Activated CD4-positive, alpha-beta T cell treated with anti-CD3 and anti-CD28 coated beads, Interleukin-2, amount 50 U/mL, for 24 hours (primary cell): ENCODE measurements at places on chromosomes 4 and X.

GRCh38 chr4:183383606-183384005, 60.8 kb upstream of the CDKN2AIP start:
- no peak for DNase-seq

- DNase-seq: no peak
Measured at GRCh38 chr4:153705743-153706468, 21.8 kb downstream of the TLR2 start.

GRCh38 chr4:80336582-80336981, 1.1 kb downstream of the CFAP299 start:
- no peak for DNase-seq

GRCh38 chr4:1244978-1245471, 3.9 kb downstream of the CTBP1 start:
- no peak for DNase-seq

- no peak for DNase-seq
Measured at GRCh38 chr4:120078216-120078615, 11.6 kb upstream of the MAD2L1 start.

GRCh38 chrX:23194885-23195554, 139.6 kb upstream of the PTCHD1 start:
- no peak for DNase-seq

DNA sequence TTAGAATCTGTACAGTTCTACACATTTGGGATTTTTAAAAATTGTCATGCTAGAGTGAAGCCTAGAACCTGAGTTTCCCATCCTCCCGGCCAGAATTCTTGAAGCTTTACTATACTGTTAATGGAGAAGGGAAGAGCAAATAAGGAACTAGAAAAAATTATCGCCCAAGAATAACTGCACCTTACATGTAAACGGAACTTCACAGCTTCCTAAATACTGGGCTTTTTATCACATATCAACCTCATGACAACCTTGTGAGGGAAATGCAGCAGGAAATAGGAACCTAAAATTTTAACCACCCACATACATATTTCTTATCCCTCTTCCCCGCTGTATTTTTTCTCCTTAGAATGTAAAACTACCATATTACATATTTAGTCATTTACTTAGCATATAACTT, 19.3 kb downstream of the ARHGEF9 start:
- DNase-seq: no peak

DNA sequence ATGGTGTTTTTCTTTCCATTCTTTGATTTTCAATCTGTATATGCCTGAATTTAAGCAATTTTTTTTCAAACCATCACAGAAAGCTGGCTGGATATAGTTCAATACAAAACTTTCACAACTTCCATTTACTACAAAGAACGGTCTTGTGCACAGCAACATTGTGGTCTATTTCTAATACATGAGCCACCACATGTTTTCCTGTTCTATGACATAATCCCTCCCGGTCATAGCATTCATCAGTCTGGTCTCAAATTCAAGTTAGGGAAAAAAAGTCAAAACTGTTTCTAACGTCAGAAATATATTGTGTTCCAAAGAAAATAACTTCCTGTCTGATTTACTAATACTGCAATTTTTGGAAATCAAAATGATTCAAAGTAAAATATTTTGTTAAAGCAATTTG, 7.5 kb upstream of the CXCL6 start:
- DNase-seq: no peak

DNA sequence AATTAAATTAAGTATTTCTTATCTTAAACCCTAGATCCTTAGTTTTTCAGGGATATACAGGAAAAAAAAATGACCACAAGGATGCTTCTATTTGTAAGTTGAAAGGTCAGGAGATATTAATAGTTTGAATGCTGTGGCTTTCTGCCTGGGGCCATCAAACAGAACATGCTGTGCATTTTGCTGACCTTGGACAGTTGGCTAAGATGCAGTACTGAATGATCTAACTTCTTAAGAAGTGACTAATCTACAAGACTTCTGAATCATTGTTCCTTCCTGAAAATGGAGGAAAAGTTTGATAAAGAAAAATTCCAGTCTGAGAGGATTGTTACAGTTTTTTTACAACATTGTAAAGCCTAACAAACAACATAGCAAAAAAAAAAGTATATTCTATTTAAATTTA, 237.8 kb upstream of the JADE1 start:
- no peak for DNase-seq

- DNase-seq: no peak
Measured at GRCh38 chr4:127421437-127421836, 211.3 kb upstream of the INTU start.

DNA sequence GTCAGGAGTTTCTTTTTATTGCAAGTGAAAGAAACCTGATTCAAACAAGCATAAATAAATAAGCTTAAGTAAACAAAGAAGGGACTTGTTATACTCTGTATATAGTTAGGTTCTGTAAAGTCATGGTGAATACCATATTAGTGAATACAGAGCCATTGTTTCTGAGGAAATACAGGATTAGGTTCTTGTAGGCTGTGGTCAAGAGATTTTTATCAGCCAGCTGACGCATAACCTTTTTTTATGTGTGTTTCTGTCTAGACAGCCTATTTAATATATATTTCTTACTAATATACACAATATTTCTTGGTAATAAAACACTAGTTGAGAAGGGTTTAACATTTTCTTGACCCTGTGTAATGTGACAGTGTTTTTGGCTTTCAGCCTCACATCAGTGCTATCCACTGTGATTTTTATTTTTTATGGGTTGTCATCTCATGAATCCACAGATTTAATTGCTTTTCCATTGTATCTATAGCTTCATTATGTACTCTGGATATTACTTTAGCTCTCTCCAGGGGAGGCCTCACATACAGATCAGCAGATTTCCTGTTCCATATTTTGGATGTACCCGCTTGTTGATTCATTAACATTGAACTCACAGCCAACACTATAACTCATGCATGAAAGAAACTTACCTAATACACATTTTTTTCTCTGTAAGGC, 8.0 kb downstream of the HERC3 start:
- DNase-seq: no peak

GRCh38 chrX:2677764-2678163, 13.3 kb upstream of the CD99 start:
- DNase-seq: no peak

- DNase-seq: no peak
Measured at GRCh38 chr4:186570193-186570996, 15.0 kb upstream of the MTNR1A start.

DNA sequence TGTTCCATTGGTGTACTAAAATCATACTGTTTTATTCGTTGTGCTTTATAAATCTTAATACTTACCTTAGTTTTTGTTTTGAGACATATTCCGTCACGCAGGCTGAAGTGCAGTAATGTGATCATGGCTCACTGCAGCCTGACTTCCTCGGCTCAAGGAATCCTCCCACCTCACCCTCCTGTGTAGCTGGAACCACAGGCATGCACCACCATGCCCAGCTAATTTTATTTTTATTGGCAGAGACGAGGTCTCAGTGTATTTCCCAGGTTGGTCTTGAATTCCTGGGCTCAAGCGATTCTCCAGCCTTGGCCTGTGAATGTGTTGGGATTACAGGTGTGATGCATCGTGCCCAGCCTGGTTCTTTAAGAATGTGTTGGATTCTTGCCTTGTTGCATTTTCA, 24.4 kb upstream of the DCK start:
- DNase-seq: no peak

DNA sequence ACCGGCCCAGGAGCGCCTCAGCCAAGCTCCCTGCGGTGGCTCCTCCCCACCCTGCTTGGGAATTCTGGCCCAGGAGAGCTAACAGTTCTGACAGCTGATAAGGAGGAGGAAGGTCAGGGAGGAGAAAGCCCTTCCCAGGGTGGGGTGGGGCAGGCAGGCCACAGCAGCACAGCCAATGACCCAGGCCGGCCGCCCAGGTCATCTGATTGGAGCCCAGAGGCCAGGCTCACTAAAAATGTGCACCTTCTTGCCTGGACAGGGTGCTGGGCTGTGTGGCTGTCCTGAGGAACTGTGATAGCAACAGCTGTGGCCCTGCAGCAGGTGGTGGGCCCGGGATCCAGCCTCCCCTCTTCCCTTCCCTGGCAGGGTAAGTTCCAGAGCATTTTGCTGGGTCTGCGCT, 17.2 kb upstream of the SH3TC1 start:
- no peak for DNase-seq

GRCh38 chrX:13088156-13088487, 43.7 kb upstream of the FAM9C start:
- DNase-seq: no peak

DNA sequence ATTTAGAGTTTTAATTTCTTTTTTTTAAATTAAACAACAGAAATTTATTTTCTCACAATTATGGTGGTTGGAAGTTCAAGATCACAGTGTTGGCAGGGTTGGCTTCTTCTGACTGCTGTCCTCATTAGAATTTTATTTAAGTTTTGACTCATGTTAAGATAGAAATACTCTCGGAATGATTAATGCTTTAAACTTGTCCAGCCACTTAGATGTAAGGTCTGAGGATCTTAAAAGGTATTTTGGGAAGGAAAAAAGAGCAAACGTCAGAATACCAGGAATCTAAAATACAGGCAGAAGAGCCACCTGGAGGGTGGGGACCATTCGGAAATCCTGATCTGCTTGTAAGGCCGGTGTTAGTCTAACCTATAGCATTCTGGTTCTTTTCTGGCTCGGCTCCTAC, 423.0 kb upstream of the MAGEB2 start:
- DNase-seq: no peak
